Bone marrow (tissue), 2 donors: ENCODE measurements at places on chromosomes 2 and 18.

GRCh38 chr2:69216535-69217332, 170.3 kb downstream of the GFPT1 start:
- DNase-seq: no peak

DNA sequence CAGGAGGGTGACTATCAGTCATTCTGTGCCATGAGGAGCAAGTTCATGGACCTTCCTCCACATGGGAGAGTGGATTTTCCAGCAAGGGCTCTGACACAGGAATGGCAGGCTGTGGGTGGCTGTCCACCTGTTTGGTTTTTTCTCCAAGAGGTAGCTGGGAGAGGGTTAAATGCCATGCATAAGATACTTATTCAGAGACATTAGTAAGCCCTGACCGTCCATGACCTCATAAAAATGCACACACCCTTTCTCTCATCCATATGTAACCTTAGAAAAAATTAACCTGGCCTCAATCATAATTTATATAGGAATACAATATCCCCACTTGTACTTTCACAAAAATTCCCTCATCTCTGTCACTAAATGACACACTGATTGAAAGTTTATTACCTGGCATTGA, 51.3 kb downstream of the NPPC start:
- no peak for DNase-seq

- no peak for DNase-seq
These were observed 276.8 kb upstream of the CHST9 start for GRCh38 chr18:27461957-27462356.

DNA sequence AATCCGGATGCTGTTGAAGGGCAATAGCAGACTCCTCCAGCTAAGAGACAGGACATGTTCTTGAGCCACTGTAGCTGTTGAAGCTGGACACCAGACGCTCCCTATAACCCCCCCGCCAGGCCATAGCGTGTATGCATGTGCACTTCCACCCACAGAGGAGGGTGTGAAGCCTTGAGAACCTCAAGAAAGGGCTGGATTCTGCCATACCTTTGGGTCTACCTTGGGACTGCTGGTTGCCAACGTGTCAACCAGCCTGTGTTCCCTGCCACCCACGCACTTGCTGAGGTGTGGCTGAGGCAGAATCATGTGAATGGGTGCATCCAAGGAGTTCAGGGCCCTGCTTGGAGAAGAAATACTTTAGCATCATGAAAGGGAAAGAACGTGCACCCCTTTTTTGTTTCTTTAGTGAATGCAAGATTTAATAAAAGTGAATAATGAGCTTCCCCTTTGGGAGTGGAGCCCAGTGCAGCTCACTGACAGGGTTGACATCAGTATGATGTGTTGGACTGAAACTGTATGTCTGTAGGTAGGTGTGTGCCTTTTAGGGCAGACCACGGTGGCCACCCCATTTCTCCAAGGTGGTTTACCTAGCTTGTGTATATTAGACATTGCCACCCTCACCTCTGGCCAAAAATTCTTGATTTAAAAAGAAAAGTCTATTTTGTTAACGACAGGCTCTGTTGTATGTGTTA, 198.3 kb downstream of the MGAT5 start:
- no peak for DNase-seq

DNA sequence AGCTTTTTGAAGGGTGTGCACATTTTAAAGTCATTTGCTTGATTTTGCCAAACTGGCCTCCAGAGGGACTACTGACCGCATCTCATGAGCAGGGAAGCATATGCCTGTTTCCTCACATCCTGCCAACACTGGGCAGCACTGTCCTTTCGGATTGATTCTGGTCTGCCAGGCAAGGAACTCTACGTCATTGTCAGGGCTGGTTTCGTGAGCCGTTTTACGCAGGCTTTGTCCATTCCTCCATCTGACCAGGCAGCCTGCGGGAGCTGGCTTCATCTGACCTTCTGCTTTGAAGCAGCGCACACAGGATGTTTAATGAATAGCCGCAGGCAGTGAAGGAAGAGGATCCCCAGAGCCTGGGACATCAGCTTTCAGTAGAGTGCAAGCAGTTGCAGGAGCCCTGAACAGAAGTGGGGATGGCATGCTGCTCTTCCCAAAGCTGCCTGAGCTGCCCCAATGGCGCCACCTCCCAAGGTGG, 46.3 kb upstream of the SEMA4C start:
- no peak for DNase-seq

DNA sequence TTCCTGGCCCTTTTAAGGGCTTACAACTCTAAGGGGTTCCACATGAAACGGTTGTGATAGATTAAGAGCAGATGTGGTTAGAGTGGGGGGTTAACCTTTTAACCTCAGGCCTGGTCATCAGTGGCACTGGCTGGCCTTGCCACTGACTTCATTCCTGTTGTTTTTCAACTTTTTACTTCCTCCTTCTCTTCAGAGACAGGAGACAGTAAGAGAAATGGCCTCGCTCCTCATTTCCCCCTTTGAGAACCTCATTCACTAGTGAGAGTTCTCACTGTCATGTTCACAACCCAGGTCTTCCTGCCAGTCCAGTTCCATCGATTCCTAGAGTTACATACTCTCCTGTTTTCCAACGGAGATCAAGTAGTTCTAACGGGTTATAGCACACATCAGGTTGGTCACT, 101.6 kb upstream of the SLC1A4 start:
- no peak for DNase-seq

DNA sequence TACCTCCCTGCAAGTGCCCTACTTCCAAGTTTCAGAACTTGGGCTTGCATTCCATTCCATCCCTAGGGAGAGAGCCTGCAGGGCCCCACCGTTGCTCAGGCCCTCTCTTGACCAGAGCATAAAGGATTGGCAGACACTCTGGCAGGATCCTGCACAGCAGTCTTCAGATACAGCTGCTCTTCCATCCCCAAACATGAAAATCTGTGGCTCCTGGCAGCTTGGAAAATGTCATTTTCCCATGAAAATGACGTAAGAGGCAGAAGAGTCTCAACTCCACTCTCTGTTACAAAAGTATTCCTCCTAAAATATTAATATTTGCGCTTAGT, 162.6 kb downstream of the GFPT1 start:
- no peak for DNase-seq

DNA sequence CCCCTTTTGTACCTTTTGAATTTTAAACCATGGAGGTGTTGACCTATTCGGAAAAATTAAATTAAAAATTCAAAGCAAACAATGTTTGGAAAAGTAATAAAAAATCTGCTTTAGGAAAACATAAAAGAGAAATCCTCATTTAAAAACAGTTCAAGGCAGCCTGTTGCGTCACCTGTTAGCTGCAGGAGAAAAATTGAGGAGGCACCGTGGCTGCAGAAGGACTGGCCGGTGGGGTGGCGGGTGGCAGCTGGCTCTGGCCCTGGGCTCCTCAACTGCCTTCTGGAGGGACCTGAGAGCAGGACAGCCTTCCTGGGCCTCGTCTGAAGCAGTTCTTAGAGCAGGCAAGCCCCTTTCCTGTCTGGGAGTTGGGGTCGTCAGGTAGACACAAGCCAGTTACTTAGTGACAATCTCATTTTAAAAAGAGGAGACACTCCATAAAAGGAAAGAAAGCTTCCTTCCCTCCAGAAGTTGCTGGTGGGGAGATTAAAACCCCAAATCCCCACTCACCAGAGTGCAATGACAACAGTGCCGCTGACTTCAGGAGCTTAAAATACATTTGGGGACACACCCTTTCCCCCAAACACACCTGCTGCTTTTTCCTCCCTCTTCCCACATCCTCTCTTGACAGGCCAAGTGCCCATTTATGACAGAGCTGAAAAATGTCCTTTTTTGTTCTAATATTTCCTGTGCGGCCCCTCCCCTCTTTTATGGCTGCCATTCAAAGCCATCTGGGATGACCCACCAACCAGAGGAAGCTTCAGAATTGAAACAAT, 9.7 kb downstream of the ZBTB7C start:
- no peak for DNase-seq

DNA sequence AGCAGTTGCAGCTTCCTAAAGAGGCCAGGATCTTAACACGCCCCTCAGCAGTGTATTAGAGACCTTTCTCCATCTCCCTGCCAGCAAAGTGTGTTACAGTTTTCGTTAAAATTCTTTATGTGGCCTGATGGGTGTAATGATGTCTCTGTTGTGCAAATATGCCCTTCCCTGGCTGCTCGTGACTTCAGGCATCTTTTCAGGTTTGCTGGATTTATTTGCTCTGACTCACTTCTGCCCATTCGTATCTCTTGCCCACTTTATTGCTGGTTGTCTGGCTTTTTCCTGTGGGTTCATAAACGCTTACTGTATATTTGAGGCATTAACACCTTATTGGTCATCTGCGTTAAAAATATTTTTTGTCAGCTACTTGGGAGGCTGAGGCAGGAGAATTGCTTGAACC, 134.5 kb downstream of the ASB1 start:
- DNase-seq: no peak

- DNase-seq: no peak
These were observed 121.4 kb upstream of the TTC27 start for GRCh38 chr2:32506446-32506845.

GRCh38 chr2:58826795-58827194, 585.7 kb upstream of the FANCL start:
- no peak for DNase-seq

- DNase-seq: no peak
These were observed 38.9 kb upstream of the PNO1 start for GRCh38 chr2:68118816-68119215.

- no peak for DNase-seq
These were observed 82.1 kb downstream of the RNF144A start for GRCh38 chr2:6999211-6999877.

GRCh38 chr18:6498289-6498856, 83.7 kb upstream of the L3MBTL4 start:
- DNase-seq: no peak

DNA sequence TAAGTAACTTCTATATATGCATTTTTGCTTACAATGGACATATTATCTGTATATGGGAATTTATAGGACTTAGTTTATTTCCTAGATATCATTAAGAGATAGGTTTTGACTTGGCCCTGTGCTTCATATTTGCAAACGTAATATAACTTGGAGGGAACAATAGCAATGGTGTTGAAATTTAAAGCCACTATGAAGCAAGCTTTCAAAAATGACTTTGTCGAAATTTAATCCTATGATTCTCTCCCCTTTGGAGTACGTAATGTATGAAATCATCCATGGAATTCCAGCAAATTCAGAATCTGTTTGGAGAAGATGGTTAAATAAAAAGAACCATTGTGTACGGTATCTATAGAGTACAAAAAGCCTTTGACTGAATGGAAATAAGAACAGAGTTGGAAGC, 486.3 kb downstream of the ARHGAP15 start:
- DNase-seq: no peak

- DNase-seq: no peak
These were observed 73.4 kb downstream of the NRXN1 start for GRCh38 chr2:50958504-50958903.

GRCh38 chr18:62713651-62714247, 1.6 kb upstream of the PHLPP1 start:
- no peak for DNase-seq

DNA sequence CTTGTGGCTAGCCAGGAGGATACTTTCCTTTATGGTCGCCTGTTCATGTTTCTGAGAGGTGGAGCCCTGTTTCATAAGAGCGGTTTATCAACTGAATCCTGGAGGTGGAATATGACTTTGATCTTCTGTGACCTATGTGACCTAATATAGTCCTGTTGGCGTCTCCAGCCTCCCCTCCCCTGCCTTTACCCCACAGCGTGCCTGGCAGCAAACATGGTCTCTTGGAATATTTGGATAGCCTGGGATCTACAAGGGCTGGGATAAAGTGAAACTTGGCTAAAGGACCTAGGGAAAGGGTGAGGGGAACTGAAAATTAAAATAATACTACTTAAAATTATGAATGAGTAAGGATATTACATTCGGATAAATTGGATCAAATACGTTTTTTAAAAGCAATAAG, 246.0 kb downstream of the BABAM2 start:
- no peak for DNase-seq

DNA sequence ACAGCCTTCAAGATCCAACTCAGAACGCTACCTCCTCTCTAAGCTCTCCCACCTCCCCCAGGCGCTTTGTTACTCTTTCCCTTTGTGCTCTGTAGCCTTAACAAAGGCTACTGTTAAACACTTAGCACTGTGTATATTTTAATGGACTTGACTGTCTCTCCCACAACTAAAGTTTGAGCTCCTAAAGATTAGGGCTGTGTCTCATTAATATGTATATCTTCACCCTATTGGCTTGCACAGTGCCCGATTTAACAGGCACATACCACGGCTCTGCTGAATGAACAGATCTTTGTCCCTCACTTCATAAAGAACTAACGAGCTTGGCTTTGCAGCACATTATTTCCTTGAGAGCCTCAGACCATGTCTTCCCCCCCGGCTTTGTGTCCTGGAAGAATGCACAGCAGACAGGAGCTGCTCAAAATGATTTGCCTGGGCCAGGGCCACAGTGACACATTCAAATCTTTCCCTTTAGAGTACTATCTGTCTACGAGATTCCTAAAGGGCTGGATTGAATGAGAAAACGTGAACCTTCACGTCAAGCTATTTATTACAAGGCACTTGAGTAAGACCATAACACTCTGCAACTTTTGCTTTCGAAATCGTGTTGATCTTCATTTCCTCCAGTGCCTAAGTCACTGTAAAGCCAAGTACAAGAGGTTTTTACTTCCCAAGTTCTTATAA, 22.1 kb downstream of the ABHD3 start:
- no peak for DNase-seq
